ENCODE measurements at places on chromosomes 11 and 22.
A peak's percentile ranks its signal among the peaks of the same experiment; 100 is the strongest.

DNA sequence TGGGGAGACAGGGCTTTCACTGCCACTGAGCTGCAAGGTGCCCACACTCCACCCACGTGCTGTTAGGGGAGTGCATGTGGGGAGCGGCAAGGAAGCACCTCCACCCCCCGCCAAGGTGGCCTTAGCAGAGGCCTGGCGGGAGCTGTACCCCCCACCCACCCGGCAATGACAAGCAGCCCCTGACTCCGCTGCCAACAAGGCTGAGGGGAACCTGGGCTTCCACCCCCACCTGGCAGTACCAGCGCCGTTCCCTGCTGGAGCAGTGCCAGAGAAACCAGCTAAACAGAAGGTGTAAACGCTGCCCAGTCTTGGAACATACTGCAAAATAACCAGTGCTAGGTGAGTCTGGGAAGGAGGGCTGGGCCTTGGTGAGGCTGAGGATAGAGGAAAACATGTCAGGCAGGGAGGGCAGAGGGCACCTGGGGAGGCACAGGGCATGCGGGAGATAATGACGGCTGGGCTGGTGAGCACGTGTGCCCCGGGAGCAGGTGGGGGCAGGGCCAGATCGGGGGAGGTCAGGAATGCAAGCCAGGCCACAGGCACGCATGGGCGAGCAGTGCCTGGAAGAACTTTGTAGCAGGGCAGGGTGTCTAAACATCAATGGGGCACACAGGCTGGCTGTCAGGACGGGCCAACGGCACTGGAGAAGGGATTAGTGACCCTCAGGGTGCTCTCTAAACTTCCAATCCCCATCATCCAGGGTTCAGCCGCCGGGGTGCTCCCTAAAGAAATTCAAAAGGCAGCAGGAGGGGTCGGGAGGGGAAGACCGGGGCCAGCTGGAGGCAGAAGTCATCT is 6.6 kb downstream of the CERK start:
- no peak for DNase-seq

- no peak for DNase-seq
Observed at GRCh38 chr22:27784120-27784475, 17.5 kb downstream of the MN1 start.

DNA sequence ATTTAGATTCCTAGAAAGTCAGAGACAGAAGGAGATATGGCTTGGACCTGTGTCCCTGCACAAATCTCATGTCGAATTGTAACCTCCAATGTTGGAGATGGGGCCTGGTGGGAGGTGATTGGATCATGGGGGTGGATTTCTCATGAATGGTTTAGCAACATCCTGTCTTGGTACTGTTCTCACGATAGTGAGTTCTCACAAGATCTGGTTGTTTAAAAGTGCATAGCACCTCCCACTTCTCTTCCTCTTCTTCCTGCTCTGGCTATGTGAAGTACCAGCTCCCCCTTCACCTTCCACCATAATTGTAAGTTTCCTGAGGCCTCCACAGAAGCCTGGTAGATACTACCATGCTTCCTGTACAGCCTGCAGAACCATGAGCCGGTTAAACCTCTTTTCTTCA is 27.6 kb upstream of the PAMR1 start:
- DNase-seq = peak; percentile 10

GRCh38 chr11:8138526-8138925 is 30.3 kb downstream of the RIC3 start:
- DNase-seq = no peak

- peak; percentile 37 for DNase-seq
Observed at GRCh38 chr11:64745521-64746328, 1.8 kb upstream of the RASGRP2 start.

GRCh38 chr11:102047305-102047924 is at the start of gene CFAP300:
CFAP300 (plus strand) TSS chr11:102047437; CDS start chr11:102047471, 34 bp downstream.
- DNase-seq = peak; percentile 75

GRCh38 chr11:86955111-86955360 is 159 bp downstream of the FZD4 start:
- DNase-seq = no peak

- peak; percentile 72 for DNase-seq
Observed at GRCh38 chr11:88411265-88411664, 73.7 kb upstream of the CTSC start.

GRCh38 chr22:38849811-38850210 is 6.0 kb upstream of the NPTXR start:
- DNase-seq = no peak

DNA sequence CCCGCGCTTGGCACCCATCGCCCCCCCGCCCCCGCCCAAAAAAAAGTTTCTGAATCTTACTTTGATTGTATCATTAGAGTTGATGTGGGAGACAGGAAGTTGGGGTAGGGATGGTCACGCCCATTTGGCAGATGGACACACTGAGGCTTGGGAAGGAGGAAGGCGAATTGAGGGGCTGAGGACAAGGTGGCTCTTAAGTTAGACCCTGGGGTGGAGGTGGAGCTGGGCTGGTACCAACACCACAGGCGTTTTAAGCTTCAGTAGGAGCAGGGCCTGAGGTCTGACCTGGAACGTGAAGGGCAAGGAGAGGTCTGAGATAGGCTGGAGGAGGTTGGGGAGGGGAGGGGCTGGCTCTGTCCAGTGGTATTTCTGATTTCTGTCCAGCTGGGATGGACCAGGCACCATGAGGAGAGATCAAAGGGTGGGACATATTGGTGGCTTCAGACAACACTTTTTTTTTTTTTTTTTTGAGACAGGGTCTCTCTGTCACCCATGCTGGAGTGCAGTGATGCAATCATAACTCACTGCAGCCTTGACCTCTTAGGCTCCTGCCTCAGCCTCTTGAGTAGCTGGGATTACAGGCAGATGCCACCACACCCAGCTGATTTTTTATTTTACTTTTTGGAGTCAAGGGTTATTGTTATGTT is 799 bp upstream of the CDC42BPG start:
- no peak for DNase-seq

DNA sequence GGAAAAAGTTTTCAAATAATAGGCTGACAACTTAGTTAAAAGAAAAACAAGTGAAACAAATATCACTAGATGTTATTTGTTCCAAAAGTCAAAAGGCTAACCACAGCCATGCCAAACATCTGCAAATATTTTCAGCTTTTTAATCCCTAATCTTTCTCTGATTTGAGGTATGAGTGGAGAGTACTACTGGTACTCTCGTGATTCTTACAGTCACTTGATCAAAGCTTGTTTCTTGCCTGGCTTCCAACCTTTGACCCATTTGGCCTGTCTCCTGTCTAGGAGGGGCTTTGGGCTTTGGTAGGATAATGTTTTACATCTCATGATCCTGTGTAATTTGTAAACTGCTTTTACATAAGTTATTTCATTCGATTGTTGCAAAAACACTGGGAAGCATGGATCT is 301.8 kb upstream of the SORL1-AS1 start:
- DNase-seq = no peak

DNA sequence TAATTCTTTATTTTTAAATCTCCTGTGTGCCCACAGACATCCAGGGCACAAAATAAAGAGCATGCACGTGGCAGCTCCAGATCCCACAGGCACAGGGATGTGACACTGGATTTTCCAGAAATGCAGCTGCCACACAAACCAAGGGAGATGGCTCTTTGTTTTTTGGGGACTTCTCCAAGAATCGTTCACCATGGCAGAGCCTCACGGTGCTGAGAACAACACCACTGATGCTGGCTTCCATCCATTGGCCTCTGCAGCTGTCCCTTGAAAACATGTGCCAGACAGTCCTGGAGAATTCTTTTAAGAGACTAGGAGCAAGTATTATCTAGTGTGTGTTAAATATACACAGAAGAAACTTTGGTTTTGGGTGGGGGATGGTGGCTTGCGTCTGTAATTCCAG is 108.4 kb upstream of the SLC22A12 start:
- DNase-seq = no peak

DNA sequence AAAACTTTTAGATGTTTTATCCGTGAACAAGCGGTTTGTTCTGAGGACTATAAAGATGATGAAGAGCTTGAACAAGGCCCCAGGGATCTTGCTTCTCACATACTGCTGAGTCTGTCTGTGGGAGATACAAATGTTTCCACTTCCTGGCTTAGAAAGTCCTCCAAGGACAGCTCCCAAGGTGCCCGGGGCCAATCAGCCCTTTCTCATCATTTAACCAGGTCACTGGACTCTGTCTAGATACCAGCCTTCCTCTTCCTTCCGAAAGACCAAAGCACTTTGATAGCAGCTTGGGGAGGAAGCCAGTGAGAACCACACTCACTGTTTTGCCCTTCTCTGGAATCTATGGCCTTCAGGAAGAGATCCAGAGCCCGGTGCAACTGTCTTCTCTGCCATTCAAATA is 4.3 kb upstream of the MICAL2 start:
- DNase-seq = no peak

GRCh38 chr22:26912655-26913345 is 255.4 kb downstream of the MIAT start:
- no peak for DNase-seq

- no peak for DNase-seq
Observed at GRCh38 chr11:117960406-117960805, 25.8 kb upstream of the IL10RA start.

- peak; percentile 46 for DNase-seq
Observed at GRCh38 chr11:27672836-27673464, 27.3 kb downstream of the BDNF start.

GRCh38 chr11:55652560-55652959 is 4.4 kb downstream of the OR4S2 start:
- no peak for DNase-seq

DNA sequence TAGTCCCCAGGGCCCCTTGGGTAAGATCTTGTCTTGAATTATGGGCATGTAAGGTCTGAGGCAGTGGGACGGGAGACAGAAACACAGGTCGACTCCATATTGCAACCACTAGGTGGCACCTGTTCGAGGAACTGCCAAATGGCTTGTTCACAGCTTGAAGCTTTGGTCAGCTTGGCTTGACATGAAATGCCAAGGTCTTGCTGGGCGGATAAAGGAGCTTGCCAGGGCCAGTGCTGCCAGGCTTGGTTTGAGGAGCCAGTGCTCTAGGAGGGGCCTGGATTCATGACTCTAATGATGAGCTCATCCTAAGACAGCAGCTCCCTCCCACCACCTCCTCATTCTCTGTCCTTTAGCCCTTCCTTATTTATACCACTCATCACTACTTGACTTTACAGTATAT is 11.9 kb upstream of the NRIP3 start:
- peak; percentile 84 for DNase-seq

DNA sequence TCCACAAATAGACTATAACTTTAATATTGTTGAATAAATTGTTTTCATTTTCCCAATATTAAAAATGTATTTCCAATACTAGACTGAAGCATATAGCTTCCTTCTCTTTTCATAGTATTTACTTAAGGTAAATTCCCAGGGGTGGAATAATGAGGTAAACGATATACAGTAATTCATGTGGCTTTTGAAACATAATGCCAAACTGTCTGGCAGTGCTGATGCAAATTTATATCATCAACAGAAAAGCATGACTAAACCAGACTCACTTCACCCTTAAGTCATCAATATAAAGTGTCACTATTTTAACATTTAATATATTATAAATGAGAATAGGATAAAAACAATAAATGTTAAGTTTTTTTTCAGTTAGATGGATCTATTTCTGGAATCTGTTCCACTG is 13.6 kb downstream of the C2CD3 start:
- DNase-seq = peak; percentile 66

Data from ELR (cell line).